Stimulated activated CD4-positive, alpha-beta T cell treated with anti-CD3 and anti-CD28 coated beads, TNF-alpha, amount 100 ng/mL, for 24 hours (primary cell): ENCODE measurements at places on chromosomes 2 and 18.

GRCh38 chr2:824954-825353, 125.7 kb upstream of the SNTG2 start:
- no peak for DNase-seq

GRCh38 chr2:120935339-120936313, 200.0 kb downstream of the GLI2 start:
- no peak for DNase-seq

- DNase-seq, result no peak
These were observed 73.6 kb upstream of the RND3 start for GRCh38 chr2:150561076-150561475.

- DNase-seq, result no peak
These were observed 437.6 kb downstream of the DPP10 start for GRCh38 chr2:114880046-114880445.

DNA sequence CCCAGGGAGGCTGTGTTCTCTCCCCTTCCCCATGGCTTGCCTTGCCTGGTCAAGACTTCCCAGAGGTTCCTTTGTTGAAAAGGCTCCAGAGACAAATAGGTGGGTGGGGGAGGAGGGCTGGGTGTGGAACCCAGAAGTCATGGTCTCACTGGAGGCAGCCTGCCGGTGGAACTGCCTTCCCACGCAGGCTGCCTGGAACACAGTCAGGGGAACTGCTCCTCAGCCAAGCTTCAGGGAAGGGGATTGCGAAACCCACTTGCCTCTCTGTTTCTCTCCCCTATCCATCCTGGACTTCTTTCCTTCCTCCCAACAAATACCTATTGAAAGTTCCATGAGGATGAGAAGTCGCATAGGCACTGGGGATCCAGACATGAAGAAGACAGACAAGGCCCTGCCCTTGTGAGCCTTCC, 31.6 kb downstream of the MARCO start:
- no peak for DNase-seq

DNA sequence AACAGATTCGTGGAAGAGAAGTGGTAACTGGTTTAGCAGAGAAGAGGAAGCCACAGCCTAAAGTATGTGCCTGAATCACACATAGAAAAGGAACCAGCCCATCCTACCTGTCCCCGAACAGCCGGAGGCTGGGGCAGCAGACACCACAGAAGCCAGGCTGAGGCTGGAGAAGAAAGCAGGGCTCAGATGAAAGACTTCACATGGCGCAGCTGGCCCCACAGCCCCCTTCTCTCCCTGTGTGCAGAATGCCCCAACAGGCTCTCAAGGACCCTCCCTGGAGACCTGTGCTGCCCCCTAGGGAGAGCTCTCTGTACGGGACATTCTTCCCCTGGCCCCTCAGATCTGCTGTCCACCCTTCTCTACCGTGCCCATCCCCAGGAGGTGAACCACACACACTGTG, 83.5 kb upstream of the RAB12 start:
- no peak for DNase-seq

- no peak for DNase-seq
These were observed 1.9 kb upstream of the ANKRD39 start for GRCh38 chr2:96859681-96860064.

GRCh38 chr18:57533006-57533867, 53.3 kb downstream of the FECH start:
- no peak for DNase-seq
